ENCODE measurements at places on chromosomes 7 and 10. TPM values are rescaled to one million over a fixed set of nuclear protein-coding genes. Genes with fewer than 3 reads are reported as not detected.

DNA sequence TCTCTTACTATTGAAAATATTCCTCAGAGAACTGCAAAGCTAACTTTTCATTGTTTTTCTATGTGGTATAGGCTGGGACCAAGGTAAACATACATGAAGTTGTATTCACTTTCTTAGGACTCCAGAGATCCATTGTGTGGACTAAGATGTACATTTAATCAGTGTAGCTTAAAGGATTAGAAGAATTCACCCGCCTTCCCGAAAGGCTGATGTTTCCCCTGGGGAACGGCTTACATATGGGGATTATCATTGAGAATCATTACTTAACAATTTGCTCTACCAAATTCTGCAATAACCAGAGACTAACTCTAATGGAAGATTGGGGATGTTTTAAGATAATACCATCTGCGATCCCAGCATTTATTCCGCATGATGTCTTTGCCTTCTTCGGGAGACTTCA lies 257.1 kb upstream of the KIAA1217 start:
- no peak for DNase-seq

- DNase-seq: no peak
Observed at GRCh38 chr10:49314806-49315205, 15.8 kb downstream of the C10orf71 start.

DNA sequence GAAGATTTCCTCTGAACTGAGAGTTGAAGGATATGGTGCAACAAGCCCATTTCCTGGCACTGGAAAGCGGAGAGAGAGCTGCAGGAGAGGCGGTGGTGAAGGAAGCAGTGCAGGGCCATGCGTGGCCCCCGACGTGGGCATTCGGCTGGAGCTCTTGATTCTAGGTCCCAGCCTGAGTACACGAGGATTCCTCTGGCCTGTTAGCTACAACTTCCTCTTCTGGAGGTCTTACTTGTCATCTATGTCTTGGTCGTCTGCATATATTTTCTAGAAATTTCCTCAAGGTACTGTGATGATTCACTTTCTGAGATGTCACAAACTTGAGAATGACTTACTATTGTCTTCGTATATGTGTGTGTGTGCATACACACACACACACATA lies 59.2 kb upstream of the JAZF1 start:
- DNase-seq: no peak

DNA sequence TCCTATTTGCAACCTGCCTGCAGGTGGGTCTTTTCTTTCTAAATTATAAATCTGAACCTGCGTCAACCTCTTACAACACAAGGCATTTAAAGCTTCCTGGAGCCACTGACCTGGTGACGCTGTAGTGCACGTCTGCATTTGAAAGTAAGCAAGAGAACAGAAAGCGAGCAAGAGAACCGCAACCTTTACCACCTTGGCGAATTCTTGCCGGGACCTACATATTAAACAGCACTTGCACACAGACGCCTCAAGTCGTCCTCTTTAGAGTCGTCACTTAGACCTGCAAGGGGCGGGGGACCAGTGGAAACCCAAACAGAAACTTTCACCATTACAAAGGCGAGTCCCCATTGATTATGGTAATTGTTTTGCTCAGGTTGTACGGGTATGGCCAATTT lies 9.5 kb downstream of the GLI3 start:
- DNase-seq: no peak

DNA sequence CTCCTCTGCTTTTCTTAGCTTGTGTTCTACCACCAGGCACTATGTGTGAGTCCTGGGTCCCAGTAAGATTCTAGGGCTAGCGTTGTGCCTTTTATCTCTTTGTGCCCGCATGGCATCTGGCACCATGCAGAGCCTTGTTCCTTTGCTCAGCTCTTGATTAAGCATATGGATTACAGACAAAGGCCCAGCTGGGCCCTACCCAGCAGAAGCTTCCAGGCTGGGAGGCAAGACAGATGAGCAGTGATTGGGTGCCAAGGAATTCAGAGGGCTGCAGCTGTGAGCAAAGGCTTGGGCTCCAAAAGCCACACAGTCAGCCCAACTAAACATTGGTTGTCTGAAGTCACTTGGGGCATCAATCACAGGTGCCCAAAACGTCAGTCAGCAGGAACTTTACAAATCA lies 2.0 kb downstream of the ACSM6 start:
- no peak for DNase-seq

GRCh38 chr7:22190736-22191135 lies 166.2 kb downstream of the RAPGEF5 start:
- DNase-seq: no peak

GRCh38 chr7:127831318-127832219 lies 179.6 kb downstream of the SND1 start:
- no peak for DNase-seq

DNA sequence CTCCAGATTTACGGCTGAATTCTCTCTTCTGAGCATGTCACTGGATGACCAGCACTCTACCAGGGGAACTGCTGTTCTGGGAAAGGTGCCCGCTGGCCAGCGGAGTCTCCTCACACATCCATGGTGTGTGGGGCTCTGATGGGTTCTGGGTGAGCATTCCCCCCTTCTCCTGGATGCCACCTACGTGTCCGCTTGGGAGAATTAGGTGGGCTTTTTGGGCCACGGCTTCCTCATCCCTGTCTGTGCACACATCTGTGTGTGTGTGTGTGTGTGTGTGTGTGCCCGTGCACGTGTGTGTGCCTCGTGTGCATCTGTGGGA lies 163.0 kb downstream of the DNAJB6 start:
- DNase-seq: no peak

- DNase-seq: no peak
Observed at GRCh38 chr10:62584731-62585130, 210.6 kb downstream of the ZNF365 start.

GRCh38 chr7:2853147-2853546 lies 9.0 kb upstream of the GNA12 start:
- no peak for DNase-seq

The GIMAP5 gene
- total RNA-seq: not detected

The NODAL gene
- not detected for total RNA-seq

The CASP7 gene
- 30.1 TPM for total RNA-seq

The SPDYE16 gene
- not detected for total RNA-seq

The CYP26C1 gene
- total RNA-seq: not detected
